ENCODE measurements at places on chromosomes 13 and 19. TPM values are rescaled to one million over a fixed set of nuclear protein-coding genes. Genes with fewer than 3 reads are reported as not detected.

The ZNF878 gene
- 0.63 TPM for total RNA-seq

The CEACAM4 gene
- not detected for total RNA-seq

The SAFB2 gene
- 116 TPM for total RNA-seq

The RUBCNL gene
- total RNA-seq, result 3.4 TPM

The RASL11A gene
- total RNA-seq, result 0.94 TPM

The C13orf42 gene
- total RNA-seq, result not detected

The ZNF134 gene
- total RNA-seq, result 50.1 TPM

The PEG3 gene
- 63.5 TPM for total RNA-seq

The PPP5C gene
- 100 TPM for total RNA-seq

Measured in parietal lobe (tissue), 2 donors.